ENCODE measurements at places on chromosomes 11 and 22.

DNA sequence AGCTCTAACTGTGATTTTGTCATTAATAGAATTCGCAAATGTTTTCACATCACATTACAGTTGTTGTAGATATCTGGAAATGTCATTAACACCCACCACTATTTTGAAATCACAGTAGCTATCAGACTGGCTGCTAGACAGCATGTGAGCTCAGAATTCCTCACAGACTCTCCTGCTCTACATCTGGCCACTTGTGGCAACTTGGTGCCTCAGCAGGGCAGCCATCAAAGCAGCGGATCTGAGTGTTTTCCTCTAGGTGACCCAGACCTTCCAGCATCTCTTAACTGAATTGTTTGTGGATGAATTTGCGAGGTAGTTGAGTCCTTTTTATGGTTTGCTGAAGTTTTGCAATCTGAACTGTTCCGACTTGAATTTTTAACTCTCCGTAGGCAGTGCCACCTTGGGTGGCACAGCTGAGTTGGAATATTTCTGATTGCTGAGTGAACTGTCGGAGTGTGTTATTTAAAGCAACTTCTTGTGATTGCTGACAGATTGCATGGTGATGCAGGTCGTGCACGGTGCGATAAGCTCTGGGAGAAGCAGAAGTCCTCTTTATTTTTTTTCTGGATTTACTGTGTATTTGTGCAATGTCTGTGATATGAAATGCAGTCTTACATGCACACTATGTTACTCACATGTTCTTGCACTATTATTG is 114.0 kb upstream of the PLET1 start:
- no peak for DNase-seq

DNA sequence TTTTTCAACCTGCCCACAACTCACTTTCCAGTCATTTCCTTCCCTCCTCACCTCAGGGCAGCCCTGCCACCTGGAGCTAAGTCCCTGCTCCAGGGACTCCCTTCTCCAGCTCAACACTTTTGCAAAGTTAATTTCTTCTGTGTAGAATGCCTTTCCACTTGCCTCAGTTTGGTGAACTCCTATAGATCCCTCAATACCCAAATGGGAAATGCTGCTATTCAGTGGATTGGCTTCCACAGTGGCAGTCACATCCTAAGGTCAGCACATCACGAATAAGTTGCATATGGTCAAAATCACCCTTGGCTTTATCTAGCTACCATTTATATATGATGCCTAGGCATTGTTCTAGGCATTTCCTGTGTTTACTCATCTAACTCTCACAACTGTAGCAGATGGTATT is 23.6 kb downstream of the GDPD5 start:
- no peak for DNase-seq

GRCh38 chr11:124934862-124935547 is 842 bp downstream of the HEPACAM start:
- DNase-seq: peak; percentile 38

DNA sequence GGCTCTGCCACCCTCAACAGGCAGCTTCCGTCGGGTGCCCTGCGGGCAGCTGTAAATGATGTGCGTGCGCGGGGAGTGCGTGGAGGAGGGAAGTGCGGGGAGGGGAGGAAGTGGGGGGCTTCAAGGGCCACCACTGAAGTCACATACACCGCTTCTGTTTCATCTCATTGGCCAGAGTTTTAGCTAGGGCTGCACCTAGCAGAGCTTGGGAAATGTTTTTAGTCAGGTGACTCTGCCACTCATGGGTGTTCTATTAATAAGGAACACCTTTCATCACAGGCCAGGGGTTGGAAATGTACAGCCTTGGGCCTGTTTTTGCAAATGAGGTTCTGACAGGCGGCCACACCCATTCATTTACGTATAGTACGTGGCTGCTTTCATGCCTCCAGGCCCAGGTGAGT is 14.6 kb downstream of the FAM118A start:
- DNase-seq: no peak

DNA sequence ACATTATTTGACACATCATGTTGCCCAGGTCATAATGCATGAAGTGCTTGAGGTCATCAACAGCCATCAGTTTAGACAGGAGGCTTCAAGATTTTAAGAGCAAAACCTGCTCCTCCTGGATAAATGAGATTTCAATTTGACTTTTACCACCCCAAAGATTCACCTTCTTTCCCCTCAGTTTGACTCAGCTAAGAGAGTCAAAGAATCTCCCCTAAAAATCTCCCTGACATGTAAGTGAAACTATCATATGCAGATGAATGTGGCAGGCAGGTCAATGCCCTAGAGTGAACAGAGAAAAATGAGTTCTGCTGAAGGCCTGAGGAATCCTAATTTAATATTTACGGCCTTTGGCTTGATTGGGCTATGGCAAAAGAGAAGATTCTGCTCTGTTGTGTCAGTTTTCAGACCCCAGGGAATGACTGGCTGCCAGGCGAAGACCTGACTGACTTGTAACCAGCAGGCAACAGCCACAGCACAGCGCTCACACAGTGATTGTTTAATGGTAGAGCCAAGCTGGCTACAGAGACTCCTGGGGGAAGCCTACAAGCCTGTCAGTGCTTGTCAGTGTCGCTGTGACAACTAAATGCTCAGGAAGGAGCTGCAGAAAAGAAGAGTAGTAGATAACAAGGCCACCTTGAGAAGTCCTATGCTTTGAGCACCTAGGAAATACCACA is 491.2 kb upstream of the LRRC4C start:
- no peak for DNase-seq

- no peak for DNase-seq
Observed at GRCh38 chr11:104625246-104625645, 273.0 kb downstream of the CASP12 start.

DNA sequence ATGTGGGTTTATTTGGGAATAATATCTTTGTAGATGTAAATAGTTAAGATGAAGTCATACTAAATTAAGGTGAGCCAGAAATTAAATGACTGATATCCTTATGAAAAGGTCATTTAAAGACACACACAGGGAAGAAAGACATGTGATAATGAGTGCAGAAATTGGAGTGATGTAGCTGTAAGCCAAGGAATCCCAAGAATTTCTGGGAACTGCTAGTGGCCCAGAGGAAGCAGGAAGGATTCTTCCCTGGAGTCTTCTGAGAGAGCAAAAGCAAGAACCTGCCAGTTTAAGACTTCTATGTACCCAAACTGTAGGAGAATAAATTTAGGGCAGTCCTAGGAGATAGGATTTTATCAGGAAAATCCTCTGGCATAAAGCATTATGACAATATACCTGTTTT is 66.9 kb downstream of the LRRC4C start:
- DNase-seq: no peak

GRCh38 chr11:65043881-65044501 is 3.0 kb downstream of the SAC3D1 start:
- no peak for DNase-seq

- no peak for DNase-seq
Observed at GRCh38 chr11:126415669-126416420, 60.4 kb downstream of the ST3GAL4 start.

GRCh38 chr11:5300251-5300650 is 1.5 kb downstream of the OR51B4 start:
- DNase-seq: no peak

DNA sequence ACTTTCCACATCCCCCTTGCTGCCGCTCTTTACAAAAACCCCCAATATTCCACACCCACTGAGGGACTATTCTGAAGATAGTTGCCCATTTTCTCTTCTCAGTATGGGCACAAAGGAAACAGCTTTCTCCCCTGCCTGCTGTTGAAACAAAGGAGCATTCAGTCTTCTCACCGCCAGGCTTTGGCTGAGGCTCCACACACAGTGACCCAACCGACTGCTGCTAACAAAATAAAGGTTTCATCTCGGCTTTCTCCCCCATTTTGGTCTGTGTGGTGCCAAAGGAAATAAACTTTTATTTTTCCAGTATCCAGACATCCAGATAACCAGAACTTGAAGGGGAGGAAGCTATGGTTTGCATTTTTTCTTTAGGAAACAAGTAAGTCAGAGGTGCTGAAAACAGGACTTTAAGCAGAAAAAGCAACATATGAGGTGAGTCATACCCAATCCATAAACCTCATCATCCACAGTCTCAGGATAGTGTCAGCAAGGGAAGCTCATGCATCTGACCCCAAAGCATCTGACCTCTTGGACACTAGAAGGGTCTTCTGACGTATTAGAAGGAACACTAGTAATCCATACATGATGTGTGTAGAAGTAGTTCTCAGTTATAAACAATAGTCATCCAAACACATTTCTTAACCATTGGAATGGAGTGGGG is 6.4 kb downstream of the CLMP start:
- DNase-seq: peak; percentile 31

- DNase-seq: no peak
Observed at GRCh38 chr11:45431046-45432018, 145.2 kb upstream of the SYT13 start.

- DNase-seq: no peak
Observed at GRCh38 chr11:79932612-79933011, 491.8 kb upstream of the TENM4 start.

GRCh38 chr11:21625982-21626381 is 566.9 kb upstream of the ANO5 start:
- DNase-seq: no peak

- peak; percentile 47 for DNase-seq
Observed at GRCh38 chr11:122882857-122883645, 492 bp downstream of the JHY start.

GRCh38 chr11:32071811-32072210 is 19.1 kb upstream of the RCN1 start:
- DNase-seq: no peak

DNA sequence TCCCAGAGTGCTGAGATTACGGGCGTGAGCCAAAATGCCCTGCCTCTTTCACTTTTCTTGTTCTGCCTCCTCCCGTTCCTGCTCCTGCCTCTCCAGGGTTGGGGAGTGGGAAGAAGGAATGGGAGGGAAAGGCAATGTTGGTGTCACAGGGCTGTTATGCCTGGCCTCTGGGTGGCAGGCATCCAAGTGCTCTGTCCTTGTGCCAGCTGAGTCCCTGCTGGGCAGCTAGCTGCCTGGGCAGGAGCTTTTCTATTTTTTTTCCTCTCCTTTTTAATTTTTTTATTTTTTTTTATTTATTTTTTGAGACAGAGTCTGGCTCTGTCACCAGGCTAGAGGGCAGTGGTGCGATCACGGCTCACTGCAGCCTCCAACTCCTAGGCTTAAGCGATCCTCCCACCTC is 4.1 kb upstream of the SAC3D1 start:
- no peak for DNase-seq

GRCh38 chr11:76962583-76963416 is 71.4 kb upstream of the B3GNT6 start:
- no peak for DNase-seq

GRCh38 chr22:40157330-40157945 is 20.3 kb upstream of the TNRC6B start:
- no peak for DNase-seq

- DNase-seq: peak; percentile 28
Observed at GRCh38 chr11:85718126-85718943, 32.3 kb upstream of the CCDC89 start.

- DNase-seq: no peak
Observed at GRCh38 chr11:102599642-102600261, 25.4 kb downstream of the MMP20 start.

DNA sequence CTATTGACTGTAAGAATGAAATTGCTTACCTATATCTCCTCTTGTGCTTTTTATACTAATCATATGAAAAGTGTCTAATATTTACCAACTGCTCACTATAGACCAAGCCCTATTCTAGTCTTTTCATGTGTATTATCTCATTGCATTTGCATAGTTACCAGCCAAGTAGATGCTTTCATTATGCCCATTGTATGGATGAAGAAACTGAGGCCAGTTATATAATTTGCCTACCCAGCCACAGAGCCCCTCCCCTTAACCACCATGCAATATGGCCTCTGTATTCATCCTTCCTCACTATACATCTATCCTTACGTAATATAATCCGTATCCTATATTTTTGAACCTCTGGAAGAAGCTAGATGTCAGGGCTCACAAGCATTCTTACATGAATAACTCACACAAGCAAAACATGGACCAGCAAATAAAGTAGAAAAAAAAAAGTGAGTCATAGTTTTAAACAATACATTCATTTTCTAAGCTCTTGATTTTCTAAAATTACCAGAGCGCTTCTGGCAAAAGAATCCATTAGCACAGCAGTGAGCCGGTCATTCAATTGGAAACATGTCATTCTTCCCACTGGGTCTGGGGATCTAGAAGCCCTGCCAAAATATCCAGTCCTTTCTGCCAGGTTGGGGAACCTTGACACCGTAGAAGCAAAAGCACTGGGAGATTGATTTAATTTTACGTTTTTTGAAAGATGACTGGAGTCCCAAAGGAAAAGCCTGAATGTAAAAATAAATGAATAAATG is 80.0 kb downstream of the C11orf91 start:
- DNase-seq: no peak

DNA sequence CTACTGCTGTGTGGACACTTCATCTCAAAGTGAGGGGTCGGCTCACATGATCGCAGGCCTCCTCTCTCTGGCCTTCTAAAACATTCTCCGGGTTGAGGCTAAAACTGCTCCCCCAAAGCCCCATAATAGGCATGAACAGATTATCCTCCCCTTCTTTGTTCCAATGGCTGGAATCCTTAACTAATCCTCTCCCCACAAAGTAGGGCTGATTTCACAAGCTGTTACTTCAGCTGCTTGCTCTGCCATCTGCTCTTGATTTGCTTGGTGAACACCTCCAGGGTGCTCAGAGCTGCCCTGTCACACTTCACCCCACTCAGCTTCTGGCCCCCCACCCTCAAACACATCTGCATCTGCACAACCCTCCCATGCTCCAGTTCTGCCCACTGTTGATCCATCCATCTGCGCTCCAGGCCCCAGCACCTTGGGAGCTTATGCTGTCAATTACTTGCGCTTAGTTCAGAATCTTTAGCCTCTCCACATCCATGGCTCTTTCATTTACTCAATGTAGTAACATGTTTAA is 173.1 kb upstream of the API5 start:
- DNase-seq: no peak

DNA sequence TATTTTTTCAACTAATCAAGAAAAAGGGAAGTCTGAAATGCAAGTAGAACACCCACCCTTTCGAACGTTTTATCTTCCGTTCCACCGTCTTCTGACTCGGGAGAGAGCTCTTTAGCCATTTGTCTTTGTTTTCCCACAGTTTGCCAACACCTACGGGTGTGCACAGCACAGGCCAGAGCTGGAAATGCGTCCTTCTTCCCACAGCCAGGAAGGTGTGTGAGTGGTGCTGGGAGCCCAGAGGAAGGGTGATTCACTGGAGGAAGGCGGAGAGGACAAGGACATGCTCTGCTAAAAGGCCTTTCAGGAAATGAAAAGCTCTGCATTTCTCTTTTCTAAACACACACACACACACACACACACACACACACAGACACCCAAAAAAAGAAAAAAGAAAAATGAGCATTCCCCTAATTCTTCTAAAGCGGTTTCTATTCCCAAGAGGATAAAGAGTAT is 18.5 kb downstream of the ENDOD1 start:
- no peak for DNase-seq

GRCh38 chr11:15336021-15336420 is 221.3 kb downstream of the INSC start:
- no peak for DNase-seq

DNA sequence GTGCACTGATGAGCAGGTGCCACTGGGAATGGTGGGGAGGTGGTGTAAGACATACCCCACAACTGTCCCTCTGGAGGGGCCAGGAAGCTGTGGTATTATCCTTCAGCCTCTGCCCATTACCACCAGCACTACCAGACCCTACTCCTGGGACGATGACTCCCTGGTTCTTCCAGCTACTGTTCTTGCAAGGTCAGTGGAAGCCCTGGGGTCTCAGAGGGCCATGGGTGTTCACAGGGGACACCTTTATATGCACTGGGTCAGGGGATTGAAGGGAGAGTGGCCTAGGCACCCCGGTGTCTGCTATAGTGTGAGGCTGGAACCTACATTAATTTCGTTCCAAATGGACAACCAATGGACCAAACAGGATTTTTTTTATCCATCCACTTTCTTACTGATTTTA is 102.1 kb downstream of the RPS6KA4 start:
- DNase-seq: no peak

- DNase-seq: no peak
Observed at GRCh38 chr11:128563308-128563707, 24.1 kb downstream of the ETS1 start.

Measured in C1 segment of cervical spinal cord (tissue), 14 donors.